Suprapubic skin (tissue), 4 donors: ENCODE measurements at places on chromosomes 1 and 21. TPM values are rescaled to one million over a fixed set of nuclear protein-coding genes. Genes with fewer than 3 reads are reported as not detected.

GRCh38 chr21:26130249-26130881 lies 40.2 kb downstream of the APP start:
- no peak for DNase-seq

DNA sequence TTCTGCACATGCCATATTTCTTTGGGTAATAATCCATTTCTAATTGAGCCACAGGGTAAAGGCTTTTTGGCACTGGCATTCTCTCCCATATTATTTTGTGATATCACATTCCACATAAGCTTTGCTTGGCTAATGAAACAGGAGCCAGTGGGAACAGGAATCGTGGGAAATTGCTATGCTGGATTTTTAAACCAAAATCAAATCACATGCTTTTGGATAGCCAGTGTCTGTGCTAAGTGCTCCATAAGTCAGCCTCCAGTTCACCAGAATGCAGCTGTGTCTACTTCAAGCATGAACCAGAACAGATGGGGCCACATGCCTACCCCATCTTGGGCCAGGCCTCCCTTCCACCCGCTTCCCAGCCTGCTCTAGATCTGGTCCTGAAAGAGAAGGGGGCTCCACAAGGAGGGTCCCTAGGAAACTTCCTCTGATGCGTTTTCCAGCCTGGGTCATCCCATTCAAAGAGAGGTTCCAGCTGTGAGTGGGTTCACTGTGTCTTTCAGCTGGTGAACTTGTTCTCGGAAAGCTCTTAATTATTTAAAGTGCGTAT lies 131.2 kb upstream of the COA6 start:
- DNase-seq = no peak

GRCh38 chr1:41333146-41333784 lies 28.0 kb upstream of the FOXO6 start:
- peak; percentile 26 for DNase-seq

The FCAMR gene
- total RNA-seq = not detected

The SPRR2E gene
- total RNA-seq = 314 TPM

The GOLT1A gene
- total RNA-seq = not detected

GRCh38 chr1:69834336-69834735 lies 266.6 kb downstream of the LRRC7 start:
- no peak for DNase-seq

DNA sequence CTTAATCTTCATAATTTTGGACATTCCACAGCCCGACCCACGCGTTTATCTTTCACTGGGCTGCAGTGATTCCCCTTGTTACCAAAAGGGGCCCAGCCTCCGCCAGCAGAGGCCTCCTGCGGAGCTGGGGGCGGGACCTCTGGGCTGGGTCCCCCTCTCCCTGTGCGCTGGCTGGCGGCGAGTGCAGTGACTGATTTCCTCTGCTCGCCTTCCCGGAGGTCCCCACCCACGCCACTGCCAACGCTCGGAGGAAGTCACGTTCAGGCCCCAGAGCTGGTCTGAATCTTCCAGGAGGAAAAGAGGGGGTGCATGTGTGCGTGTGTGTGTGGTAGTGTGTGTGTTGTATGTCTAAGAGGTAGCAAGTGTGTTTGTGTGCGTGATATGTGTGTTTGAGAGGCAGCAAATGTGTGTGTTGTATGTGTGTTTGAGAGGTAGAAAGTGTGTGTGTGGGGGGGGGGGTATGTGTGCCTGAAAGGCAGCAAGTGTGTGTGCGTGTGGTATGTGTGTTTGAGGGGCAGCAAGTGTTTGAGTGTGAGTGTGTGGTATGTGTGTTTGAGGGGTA lies 35.0 kb upstream of the JAK1 start:
- peak; percentile 93 for DNase-seq

The AVPR1B gene
- total RNA-seq = not detected

GRCh38 chr1:116908820-116909511 lies 750 bp upstream of the PTGFRN start:
- no peak for DNase-seq

DNA sequence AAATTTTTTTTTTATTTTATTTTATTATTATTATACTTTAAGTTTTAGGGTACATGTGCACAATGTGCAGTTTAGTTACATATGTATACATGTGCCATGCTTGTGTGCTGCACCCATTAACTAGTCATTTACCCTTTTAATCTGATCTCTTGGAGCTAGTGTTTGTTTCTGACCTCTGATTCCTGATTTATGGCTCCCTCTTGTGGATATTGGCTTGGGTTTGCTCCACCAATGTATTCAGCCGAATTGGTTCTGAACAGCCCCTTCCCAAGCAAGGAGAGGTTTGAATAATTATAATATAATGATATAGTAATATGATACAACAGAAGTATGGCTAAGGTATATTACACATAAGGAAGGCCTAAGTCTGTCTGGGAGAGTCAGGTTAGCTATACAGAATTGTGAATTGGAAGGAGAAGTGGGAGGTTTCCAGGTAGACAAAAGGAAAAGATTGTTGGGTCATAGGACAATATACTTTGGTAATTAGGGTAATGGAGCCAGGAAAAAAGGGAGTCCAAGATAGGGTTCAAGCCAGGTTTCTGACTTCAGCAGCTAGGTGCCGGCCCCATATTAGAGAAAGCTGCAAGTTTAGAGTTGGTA lies 53.1 kb upstream of the HMCN1 start:
- no peak for DNase-seq

The DSCAM gene
- total RNA-seq = not detected

The MAN1A2 gene
- 28.9 TPM for total RNA-seq

The INSRR gene
- total RNA-seq = not detected

GRCh38 chr1:64861611-64862010 lies 104.7 kb downstream of the JAK1 start:
- no peak for DNase-seq

DNA sequence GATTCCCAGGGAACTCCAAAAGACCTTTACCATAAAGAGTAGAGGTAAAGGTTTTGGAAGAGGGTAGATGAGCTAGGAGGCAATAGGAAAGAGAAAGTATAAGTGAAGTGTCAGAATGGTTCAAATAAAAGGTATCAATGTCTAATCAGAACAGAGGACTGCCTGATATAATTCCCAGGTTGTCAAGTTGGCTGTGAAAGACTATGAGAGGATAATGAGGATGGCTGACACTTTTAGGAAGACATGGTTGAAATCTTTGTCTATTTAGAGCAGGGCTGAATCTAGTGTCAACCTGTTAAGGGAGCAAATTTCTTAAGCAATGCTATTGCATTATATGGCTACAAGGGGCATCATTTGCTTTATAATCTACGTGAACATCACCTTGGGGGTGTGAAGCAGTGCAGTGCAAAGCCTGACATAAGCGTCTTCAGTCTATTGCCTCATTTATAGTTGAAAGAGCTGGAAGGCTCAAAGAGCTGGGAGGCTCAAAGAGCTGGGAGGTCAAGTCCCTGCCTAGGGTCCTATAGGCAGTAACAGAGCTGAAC lies 308.3 kb upstream of the DEPDC1 start:
- DNase-seq = no peak

- no peak for DNase-seq
Measured at GRCh38 chr1:212313616-212314015, 28.4 kb downstream of the PPP2R5A start.

DNA sequence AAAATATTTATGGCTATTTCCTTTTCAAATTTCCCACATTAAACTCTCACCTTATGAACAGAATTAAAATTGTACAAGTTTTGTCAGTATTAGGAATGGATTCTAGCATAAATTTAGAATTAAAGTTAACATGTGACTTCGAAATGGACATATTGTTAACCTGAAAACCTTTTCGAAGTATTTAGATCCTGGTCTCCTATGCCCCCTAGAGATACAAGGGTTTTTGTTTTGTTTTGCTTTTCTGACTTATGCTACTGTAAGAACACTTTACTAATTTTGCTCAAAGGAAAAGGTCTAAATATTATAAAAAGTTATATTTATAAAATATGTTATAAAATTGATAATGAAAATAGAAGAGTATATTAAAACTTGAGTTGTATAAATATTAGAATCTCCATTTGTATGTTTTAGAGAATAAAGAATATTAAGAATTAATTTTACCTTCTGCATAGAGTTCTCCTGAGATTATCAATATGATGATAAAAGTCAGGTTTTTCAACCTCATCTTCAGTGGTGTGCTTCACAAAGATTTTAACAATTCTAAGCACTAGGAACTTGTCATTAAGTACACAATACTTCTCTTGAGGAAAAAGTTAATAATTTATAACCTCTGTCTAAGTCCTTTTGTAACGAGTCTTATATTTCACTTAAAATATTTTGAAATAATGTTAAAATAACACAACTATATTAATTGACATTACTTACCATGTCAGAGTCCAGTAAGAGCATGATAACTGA lies at the start of gene F13B:
F13B (minus strand) TSS at position 542 of the 738 bp plus-strand sequence; CDS start at position 505, 37 bp downstream.
- no peak for DNase-seq

The UQCRHL gene
- total RNA-seq = 1.7 TPM

The METTL25B gene
- 30.6 TPM for total RNA-seq

- DNase-seq = peak; percentile 84
Measured at GRCh38 chr1:94648225-94649007, 106.9 kb upstream of the F3 start.

GRCh38 chr1:19926296-19927129 lies 3.1 kb upstream of the PLA2G2E start:
- DNase-seq = no peak

The TDRD10 gene
- total RNA-seq = 1.7 TPM
